Cerebellar nuclear complex (tissue), 1 donor: ENCODE measurements at places on chromosomes 1 and 21.

DNA sequence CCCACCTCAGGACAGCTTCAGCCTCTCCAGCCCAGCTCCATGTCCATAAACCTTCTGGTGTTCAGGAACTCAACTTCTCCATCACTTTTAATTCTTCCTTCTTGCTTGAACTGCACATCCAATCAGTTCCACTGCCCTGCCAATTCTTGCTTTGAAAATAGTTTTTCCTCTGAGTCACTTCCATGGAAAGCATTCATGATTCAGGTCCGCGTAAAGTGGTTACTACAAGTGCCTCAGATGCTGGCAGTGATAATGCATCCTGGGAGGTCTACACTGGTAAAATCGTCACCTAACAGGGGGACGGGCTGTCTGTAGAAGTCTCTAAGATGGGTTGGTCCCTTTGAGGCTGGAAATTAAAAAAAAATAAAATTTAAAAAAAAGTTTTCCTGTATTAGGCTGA lies 25.9 kb upstream of the RCAN1 start:
- DNase-seq = no peak

- no peak for DNase-seq
These were observed 41.3 kb upstream of the GPR52 start for GRCh38 chr1:174406421-174406820.

- DNase-seq = no peak
These were observed 105.3 kb downstream of the RGS2 start for GRCh38 chr1:192914092-192914491.

DNA sequence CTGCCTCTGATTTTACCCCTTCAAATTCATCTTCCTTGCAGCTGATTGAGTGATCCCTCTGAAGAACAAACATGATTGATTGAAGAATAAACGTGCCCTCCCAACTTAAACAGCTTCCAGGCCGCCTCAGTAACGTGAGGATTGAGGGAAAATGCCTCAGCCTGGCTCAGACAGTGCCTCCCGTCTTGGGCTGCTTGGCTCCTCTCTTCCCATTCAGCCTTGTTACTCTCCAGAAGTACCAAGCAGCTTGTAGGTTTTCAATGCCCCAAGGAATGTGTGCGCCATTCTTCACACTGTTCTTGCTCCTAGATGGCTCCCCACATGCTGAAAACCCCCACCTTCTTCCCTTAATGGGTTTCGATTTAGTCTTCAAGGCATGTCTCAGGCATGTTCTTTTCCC lies 51.8 kb downstream of the ST6GALNAC5 start:
- DNase-seq = no peak

GRCh38 chr1:79190074-79190473 lies 183.5 kb upstream of the ADGRL4 start:
- no peak for DNase-seq

DNA sequence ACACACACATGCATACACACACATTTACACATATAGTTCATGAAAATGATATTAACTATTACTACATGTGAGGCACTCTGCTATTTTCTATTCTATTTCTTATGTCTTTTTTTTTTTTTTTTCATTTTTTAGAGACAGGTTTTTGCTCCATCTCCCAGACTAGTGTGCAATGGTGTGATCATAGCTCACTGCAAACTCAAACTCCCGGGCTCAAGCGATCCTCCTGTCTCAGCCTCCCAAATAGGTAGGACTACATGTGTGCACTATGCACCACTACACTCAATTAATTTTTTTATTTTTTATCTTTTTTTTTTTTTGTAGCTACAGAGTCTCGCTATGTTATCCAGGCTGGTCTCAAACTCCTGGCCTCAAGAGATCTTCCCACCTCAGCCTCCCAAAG lies 48.8 kb upstream of the RAB4A start:
- DNase-seq = no peak

DNA sequence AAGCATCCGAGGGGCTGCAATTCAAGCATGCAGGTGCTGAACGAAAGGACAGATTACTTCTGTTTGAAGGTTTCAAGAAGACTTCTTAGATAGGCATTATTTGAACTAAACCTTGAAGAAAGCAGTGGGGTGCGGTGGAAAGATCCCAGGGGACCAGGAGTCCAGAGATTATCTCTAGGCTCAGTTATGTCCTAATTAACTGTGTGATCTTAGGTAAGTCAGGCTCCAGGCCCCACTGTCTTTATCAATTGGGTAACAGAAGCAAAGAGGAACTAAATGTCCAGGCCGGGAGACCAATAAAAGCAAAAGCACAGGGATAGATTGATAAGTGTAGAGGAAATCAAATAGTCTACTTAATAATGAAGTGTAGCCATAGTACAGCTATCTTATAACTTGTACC lies 72.9 kb upstream of the CDC42BPA start:
- DNase-seq = no peak
